ENCODE measurements at places on chromosomes 11 and 22. TPM values are rescaled to one million over a fixed set of nuclear protein-coding genes. Genes with fewer than 3 reads are reported as not detected.

The DBX1 gene
- not detected for total RNA-seq

The MGAT3 gene
- total RNA-seq = 19.9 TPM

The MMP1 gene
- not detected for total RNA-seq

The VWCE gene
- total RNA-seq = 1.5 TPM

The TMEM132A gene
- total RNA-seq = 59.0 TPM

The SERHL2 gene
- 4.7 TPM for total RNA-seq

The PIWIL4 gene
- 7.8 TPM for total RNA-seq

The POU2AF1 gene
- 4.5 TPM for total RNA-seq

The TPBGL gene
- total RNA-seq = 0.20 TPM

The PHRF1 gene
- total RNA-seq = 14.7 TPM

The TRIM6 gene
- 4.3 TPM for total RNA-seq

The MED17 gene
- total RNA-seq = 36.2 TPM

The NDUFC2 gene
- 257 TPM for total RNA-seq

The TRPT1 gene
- 45.6 TPM for total RNA-seq

The P4HA3 gene
- 6.9 TPM for total RNA-seq

The P2RX6 gene
- total RNA-seq = 3.3 TPM

The P2RX3 gene
- total RNA-seq = 11.4 TPM

The ANKK1 gene
- 0.88 TPM for total RNA-seq
